ENCODE measurements at places on chromosomes 16 and 17.

DNA sequence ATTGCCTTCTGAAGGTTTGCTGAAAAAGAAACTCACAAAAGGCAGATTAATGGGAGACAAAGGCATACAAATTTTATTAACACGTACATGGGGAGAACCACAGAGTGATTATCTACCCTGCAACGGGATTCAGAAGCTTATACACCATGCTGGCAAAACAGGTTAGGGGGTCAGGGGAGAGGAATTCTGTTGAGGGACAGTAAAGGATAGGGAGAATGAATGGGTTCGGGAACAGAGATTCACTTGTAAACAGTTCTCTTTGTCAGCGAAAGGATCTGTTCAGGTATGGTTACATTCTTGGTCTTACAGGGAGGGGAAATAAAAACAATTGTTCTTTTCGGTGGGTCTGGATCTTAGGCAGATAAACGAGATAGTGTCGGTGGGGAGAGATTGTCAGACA lies 54.3 kb upstream of the B4GALNT2 start:
- DNase-seq = no peak

GRCh38 chr17:5745111-5745813 lies 161.0 kb upstream of the NLRP1 start:
- no peak for DNase-seq

DNA sequence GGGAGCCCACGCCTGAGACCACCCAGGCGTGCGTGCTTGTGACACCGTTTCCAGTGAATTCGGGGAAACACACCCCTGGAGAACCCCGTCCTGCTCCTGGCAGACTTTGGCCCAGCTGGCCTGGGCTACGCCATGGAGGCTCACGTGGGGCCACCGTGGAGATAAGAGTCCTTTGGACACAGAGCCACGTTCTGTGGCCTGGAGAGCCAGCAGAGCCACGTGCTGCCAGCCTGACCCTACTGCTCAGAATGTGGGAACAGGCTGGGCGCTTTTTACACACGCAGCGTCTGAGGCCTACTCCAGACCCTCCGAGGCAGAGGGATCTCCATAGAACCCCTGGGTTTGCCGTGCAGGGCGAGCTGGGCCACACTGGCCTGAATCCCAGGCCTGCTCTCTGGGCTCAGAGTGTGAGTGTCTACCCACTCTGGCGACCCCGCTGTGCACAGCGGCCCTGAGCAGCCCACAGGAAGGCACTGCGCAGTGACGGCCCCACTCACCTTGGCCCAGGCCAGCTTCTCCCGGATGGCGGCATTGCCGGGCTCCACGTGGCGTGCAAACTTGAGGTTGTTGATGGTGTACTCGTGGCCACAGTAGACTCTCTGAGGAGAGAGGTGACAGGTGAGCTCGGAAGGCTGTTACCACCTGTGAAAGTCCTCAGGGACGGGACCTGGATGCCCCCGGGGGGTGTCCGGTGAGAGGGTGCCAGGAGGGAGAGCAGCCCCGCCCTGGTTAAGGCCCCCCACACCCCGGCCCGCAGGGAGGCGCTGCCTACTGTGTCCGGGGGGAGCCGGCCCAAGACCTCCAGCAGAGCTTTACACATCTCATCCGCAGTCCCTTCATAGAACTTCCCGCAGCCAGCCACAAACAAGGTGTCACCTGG lies 10.0 kb downstream of the HAGH start:
- DNase-seq = peak; percentile 48

GRCh38 chr16:19184823-19185509 lies 16.9 kb downstream of the SYT17 start:
- no peak for DNase-seq

GRCh38 chr16:50167556-50167955 lies 14.4 kb downstream of the TENT4B start:
- DNase-seq = no peak

DNA sequence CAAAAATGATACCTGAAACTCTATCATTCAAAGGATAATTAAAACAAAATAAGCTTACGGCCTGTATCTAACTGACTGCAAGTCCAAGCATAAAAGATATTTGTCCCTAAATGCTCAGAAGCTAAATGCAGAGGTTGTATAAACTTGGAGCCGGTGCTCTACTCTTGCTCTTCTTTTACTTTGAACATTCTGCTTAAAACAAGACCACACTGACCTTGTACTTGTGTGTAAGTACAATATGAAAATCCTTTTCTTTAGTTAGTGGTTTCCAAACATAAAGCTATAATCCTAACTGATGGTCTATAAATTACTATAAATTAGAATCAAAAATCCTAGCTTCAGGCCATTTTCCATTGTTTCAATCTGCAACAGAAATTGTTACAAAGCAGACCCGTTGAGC lies 74.6 kb downstream of the SPAG9 start:
- DNase-seq = no peak

DNA sequence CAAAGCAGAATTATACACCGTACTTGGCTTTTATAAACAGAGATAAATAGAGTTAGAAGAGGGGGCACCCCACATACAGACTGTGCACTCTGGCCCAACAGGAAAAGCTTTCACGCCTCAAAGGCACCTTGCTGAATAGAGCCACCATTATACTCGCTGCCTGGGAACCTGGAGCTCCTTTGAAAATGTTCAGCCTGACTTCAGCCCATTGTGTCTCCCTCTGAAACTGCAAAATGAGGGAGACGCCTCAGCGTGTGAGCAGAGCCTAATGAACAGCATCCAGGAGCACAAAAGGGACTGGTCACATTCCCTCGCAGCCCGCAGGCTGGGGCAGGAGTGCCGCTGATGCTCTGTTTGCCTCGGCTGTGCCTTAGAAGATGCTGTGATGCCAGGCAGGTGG lies 46.3 kb downstream of the ABCC12 start:
- DNase-seq = no peak

DNA sequence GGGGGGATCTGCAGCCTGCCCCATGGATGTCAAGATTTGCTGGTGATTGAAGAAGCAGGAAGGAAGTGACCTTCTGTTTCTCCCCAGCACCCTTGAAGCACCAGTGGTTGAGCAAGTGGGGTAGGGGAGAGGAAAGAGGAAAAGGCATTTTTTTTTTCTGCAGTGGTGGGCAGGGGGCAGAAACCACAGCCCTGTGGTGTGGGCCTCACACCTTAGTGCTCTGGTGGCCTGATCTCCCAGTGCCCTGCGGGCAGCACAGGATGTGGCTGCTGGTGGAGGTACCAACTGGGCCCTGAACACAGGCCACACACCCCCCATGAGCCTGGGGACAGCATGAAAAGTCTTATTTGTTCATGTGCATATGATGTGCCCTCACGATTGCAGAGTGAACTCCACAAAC lies 7.1 kb downstream of the ITGAD start:
- peak; percentile 74 for DNase-seq

DNA sequence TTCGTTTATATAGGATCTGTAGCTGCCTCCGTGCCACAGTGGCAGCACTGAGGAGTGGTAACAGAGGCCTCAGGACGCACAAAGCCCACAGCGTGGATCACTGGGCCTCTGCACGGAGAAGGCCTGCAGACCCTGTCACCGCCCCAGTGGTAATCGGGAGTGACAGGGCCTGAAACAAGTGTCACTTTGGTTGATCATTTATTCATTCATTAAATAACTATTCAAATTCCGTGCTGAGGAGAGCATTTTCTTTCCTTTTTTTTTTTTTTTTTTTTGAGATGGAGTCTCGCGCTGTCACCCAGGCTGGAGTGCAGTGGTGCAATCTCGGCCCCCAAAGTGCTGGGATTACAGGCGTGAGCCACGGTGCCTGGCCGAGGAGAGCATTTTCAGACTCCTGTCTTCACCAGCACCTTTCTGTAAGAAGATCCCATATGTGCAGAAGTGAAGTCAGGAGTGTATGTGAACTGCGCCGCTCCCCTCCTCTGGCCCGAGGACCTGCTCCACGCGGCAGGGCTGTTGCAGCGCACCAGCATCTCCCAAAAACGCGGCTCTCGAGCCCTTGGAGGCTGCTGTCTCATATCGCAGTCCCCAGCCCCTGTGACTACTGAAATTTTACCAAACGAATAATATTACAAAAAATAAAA lies 44.9 kb upstream of the TRAP1 start:
- no peak for DNase-seq

GRCh38 chr17:49890077-49890821 lies 42.4 kb upstream of the TAC4 start:
- DNase-seq = no peak

- DNase-seq = peak; percentile 86
These were observed 11.5 kb downstream of the CCL16 start for GRCh38 chr17:35969558-35970380.

- DNase-seq = no peak
These were observed 7.2 kb downstream of the KRT38 start for GRCh38 chr17:41433586-41433985.

DNA sequence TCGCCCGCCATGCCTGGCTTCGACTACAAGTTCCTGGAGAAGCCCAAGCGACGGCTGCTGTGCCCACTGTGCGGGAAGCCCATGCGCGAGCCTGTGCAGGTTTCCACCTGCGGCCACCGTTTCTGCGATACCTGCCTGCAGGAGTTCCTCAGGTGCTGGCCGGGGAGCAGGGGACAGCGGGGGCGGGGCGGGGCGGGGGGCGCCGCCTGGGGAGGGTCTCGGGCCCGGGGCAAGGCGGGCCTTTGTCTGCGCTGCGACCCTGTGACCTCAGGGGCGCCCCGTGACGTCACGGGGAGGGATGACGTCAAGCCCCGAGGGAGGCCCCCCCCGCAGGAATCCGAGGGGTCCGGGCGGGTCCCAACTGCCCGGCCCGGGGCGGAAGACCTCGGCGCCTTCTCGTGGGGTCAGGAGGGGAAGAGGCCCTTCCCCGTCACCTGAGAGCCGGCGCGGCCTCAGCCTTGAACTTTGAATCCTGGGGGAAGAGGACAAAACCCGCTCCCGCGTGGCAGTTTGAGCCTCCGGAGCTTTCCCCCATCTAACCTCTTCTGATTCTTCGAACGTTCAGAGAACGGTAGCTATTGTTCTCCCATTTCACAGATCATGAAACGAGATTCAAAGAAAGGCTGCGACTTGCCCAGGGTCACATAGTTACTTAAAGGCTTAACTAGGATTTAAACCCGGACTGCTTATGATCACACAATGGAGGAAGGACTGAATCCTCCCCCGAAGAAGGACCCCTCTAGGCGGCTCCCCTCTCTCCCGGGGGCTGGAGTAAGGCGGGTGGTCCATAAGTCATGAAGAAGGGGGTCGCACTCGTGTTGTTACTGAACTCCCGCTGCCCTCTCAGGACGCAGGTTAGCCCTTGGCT lies 527 bp downstream of the TRAF4 start:
- no peak for DNase-seq

- no peak for DNase-seq
These were observed 3.8 kb downstream of the CMIP start for GRCh38 chr16:81448154-81449131.

DNA sequence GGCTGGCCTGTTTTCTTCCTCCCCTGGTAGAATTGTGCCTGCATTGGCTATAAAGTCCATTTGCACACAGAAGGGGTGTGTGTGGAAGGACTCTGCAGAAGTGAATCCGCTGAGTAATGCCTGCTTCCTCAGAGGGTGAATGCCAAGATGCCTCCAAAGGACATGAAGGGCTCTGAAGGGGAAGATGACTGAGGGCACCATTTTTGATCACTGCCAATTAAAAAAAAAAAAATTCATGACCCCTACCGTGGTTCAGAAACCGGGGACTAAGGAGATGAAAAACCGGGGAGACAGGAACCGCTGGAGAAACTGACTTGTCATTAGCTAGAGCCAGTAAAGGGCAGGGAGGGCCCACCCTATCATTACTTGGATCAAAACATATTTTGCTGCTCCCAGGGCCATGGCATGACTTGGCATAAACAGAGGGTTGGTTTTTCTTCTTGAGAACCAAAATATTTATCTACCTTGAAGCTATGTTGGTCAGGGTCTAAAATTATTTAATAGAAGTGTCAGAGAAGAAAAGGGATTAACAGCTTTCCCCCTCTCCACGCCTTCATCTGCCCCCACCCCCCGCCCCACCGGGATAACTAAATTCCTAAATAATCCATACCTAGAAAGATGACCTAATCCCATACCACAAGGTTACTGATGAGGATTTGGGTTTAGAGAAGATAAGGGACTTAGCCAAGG lies 3.6 kb upstream of the USP7 start:
- no peak for DNase-seq

DNA sequence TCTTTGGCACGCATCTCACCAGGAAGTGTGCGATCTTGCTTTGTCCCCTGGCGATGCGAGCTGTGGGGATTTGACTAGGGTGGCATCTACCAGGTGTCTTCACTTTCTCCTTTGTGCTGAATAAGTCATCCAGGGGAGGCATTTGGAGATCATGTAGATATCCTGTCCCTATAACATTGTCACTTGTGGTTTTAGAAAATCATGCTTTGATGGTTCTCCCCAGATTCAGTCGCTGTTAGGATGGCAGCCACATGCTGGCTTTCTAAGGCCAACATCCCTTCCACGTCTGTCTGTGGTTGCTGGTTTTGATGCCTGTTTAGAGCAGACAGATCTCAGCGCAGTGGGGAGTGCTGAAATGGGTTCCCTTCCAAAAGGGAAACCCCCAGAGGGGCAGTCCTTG lies 2.5 kb downstream of the ADAD2 start:
- DNase-seq = no peak

DNA sequence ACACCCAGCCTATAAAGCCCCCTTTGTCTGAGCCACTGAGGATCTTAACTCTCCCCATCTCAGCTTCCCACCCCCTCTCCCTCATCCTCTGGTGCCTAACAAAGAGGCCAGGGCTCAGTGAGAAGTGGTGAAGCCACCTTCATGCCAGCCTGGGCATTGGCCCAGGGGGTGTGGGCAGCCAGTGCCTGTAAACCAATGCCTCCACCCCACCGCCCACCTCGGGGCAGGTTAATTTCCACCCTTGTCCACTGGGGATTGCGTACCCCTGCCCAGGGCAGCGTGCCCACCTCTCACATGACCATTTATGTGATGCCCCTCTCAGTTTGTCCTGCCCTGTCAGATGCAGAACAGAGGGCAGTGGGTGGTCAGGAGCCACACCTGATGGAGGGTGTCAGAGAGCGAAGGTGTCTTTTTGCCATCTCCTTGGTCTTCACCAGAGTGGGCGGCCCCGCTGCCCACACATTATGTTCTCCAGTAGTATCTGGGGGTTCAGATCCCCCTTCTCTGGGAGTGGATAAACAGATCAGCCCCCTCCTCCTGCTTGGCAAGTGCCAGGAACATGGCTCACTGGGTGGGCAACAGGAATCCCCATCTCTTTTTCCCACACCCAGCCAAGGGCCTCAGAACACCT lies 10.1 kb upstream of the ARHGAP23 start:
- DNase-seq = no peak

GRCh38 chr16:27446721-27447120 lies 44.7 kb downstream of the IL21R start:
- DNase-seq = peak; percentile 80

- DNase-seq = no peak
These were observed 18.1 kb upstream of the ITPRIPL2 start for GRCh38 chr16:19095654-19096053.

DNA sequence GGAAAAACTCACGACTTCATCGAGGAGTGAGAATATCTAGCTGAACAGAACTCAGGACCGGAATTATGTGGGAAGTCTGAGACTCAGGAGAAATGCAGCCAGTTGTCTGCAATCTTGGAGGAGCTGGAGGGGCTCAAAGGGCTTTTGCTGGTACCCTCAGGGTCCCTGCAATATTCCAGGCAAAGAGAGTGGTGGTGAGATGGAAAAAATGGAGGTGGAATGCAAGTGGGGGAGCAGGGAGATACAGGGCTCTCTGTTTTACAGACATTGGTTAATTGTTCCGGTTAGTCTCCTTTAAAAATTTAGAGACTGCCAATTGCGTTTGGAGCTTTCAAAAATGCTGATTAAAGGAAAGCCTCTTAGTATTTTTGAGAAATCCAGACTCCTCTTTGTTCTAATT lies 18.2 kb upstream of the HP start:
- no peak for DNase-seq

Data from natural killer cell treated with Interleukin-12 subunit alpha and Interleukin-12 subunit beta and Interleukin-15 and Interleukin-18, amount 100 ng/mL, for 72 hours (primary cell).